ENCODE measurements at places on chromosomes 16 and 17.

DNA sequence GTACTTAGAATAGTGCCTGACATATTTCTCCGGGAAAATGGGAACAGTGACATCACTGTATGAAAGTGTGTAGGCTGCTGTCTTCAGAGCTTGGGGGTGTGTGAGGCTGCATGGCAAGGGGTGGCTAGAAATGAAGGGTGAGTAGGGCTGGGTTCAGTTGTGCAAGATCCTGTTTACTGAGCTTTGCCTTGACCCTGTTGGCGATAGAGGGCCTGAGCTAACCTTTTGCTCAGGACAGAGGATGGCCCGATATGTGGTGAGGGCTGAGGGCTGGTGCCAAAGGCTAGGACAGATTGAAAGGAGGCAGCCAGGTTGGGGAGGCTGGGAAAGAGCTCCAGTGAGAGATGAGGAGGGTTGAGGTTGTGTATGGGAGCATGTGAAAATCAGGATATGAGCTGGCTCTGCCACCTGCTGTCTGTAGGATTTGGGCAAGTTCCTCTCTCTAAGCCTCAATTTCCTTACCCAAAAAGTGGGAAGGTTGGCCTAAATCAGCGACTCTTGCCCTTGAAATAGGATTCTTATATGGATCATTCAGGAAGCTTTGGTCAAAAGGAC lies 6.0 kb upstream of the CCL1 start:
- DNase-seq: no peak

GRCh38 chr16:88939245-88939971 lies 37.6 kb downstream of the CBFA2T3 start:
- DNase-seq: no peak

DNA sequence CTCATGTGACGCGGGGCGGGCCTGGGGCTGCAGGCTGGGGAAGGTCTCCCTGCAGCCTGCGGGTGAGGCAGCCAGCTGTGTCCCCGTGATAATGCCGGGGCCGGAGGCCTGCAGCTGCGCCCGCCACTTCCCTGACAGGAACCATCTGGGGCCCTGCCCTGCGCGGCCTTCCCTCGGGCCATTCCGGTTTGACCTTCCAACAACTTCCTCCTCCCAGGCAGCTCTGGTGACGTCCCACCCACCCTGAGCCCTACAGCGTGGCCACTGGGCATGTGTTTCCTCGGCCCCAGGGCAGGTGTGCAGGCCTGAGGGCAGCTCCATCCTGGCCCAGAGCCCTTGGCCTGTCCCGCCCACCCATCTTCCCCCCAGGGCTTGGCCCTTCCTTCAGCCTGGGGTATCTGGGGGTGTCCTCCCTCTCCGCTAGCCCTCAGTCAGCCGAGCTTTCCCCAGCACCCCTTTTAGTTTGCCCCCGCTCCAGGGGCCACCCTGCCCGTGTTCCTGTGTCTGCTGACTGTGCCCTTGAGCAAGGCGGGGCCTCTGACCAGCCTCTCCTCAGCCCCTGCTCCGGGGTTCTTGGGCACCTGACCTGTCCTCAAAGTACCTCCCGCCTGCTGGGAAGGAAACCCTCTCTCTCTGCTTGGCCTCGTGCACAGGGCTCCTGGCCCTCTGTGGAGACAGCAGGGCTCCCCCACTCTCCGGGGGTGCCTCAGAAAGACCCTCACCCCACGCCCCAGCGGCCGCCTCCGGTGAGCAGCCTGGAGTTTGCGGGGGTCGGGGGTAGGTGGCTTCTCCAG lies at the start of gene CBFA2T3:
Gene CBFA2T3 (minus strand): TSS at position 190 of the 794 bp plus-strand sequence. CDS start 400 bp downstream, outside the sequence.
- peak; percentile 6 for DNase-seq

DNA sequence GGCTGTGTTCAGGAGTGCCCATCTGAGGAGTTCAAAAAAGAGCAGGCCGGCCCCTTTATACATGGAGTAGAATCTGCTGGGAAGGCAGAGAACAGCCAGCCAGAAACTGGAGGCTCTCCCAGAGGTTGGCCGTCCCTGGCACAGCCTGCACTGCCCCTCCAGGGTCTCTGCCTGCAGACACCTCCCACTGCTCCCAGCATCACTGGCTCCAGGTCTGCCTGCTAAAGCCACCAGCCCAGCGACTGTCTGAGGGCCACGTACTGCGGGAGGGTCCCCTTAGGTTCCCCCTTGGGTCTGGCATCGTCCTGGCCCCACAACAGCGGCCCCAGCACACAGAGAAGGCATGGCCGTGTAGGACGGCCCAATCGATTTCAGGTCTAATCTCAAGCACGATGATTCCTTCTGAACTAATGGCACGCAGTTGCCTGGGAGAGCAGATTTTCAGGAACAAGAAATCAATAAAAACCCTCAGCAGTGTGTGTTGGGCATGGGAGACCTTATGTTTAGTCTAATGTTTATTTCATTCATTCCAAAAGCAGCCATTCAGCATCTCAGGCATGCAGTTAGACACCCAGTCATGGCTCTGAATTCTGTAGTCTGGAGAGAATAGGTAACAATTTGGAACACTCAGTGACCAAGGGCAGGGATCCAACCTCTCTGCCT lies 95.6 kb downstream of the PGS1 start:
- peak; percentile 18 for DNase-seq

- DNase-seq: peak; percentile 96
Observed at GRCh38 chr16:57764341-57765159, 29.0 kb downstream of the KATNB1 start.

DNA sequence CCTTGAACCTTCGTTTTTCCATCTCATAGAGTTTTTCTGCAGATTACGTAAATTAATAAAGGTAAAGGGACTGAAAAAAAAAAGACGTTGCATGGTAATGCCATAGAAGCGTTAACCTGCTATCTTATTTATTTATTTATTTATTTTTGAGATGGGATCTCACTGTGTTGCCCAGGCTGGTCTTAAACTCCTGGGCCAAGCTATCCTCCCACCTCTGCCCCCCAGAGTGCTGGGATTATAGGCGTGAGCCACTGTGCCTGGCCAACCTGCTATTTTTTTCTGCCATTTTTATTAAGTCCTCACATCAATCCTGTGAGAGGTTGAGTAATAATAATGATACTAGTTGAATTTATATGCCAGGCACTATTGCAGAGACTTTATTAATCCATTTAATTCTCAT lies 7.9 kb downstream of the MSI2 start:
- DNase-seq: no peak

DNA sequence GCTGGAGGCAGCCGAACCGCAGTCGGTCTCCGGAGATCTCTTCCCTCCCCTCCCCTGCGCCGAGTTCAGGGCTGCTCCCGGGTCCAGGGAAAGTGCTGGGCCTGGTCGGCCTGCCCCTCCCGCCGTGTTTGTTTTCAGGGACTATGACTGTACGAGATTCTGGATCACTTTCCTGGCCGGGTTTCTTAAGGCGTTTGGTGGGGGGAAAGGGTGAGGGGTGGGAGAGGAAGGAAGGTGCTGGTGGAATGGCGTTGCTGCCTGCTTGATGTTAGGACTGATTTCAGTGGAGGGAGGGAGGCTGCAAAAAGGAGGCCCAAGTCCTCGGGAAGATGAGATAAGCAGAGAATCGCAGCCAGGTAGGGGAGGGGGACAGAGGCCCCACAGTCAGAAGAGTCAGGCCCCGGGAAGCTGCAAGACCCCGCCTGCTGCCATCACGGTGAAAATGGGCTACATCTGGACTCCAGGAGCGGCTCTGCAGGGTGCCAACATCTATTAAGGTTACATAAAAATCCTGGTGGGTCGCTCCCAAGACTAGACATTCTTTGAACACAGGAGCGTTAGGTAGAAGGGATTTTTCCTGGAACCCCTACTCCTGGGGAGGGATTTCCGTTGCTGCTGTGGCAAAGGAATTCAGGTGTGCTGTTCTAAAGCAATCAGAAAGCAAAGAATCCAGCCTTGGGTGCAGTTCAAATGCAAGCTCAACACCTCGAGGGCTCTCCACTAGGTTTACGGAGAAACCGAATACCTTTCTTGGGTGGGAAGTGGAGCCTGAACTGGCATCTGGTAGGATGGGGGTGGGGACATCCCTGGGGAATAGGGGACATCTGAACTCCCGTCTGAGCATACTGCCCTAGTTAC lies 1.2 kb downstream of the ARHGAP44 start:
- no peak for DNase-seq

DNA sequence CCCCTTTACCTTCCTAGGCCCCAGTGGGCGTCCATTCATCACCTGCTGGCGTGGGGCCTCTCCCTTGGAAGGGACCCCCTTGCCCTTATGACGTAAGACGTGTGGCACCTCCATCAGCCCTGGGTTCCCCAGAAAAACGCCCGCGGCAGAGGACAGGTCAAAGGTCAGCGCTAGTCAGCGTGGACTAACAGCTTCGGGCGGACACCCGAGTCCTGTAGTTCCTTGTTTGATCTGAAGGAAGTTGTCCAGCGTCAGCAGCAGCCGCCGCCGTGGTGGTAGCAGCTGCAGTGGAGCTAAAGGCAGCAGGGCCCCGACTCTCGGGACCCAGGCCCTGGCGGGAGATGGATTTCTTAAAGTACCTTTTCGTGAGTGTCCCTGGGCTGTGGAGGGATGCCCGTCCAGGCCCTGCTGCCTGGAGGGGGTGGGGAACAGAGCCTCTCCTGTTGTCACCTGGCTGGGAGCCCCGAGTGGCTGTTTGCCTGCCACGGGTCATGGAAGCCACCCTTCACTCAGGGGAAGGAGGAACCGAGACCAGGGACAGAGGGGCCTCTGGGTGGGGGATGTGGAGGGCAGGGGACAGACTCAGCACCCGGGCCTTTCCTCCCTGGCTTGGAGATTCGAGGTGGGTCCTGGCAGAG lies 123.6 kb downstream of the OR1D5 start:
- no peak for DNase-seq

- DNase-seq: peak; percentile 28
Observed at GRCh38 chr16:75495076-75495674, at the start of gene CHST6. Gene CHST6, minus strand, starts transcription at chr16:75495441. Its CDS starts 15,613 bp downstream, at chr16:75479828.

GRCh38 chr16:72164691-72165090 lies 7.3 kb downstream of the PMFBP1 start:
- no peak for DNase-seq

Data from EH (cell line).